ENCODE measurements at places on chromosomes 7 and 10.

DNA sequence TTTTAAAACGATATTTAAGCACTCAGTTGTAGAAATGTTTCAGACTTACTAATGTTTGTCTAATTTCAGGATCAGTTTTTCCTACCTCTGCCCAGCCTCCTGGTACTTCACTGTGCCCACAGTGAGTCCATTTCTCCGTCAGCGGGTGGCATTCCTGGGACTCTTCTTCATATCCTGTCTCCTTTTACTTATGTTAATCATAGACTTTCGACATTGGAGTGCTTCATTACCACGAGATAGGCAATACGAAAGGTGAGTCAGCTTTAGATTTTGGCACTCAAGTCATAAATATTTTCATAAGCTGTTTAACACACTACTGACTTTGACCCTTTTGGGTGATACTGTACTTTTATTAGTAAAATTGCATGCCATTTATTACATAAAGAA is 2.1 kb downstream of the ENTPD7 start:
- no peak for DNase-seq

- DNase-seq, result no peak
Observed at GRCh38 chr10:125015356-125015944, 73.5 kb downstream of the ZRANB1 start.

GRCh38 chr10:8437896-8438295 is 383.4 kb downstream of the GATA3 start:
- no peak for DNase-seq

- no peak for DNase-seq
Observed at GRCh38 chr7:135160098-135160857, 10.2 kb downstream of the CYREN start.

DNA sequence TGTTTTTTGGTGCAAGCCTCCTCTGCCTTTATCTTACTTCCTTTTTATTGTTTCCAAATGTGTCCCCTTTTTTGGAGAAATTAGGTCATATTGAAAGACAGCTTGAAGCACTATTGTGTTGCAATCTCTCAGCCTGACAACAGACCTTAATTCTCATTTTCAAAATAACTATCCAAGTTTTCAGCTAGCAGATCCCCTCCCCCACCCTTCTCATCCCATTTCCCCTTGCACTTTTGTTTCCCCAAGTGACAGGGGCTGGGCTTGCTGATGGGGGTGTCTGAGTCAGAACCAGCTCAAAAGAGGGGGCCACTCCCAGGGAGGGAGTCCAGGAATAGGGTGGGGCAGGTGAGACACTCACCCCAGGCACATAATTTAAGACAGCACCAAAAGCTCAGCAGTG is 75.3 kb downstream of the MKI67 start:
- DNase-seq, result no peak

- no peak for DNase-seq
Observed at GRCh38 chr10:71974489-71975021, 10.4 kb downstream of the CHST3 start.

- no peak for DNase-seq
Observed at GRCh38 chr10:99375426-99375825, 46.3 kb downstream of the CNNM1 start.

DNA sequence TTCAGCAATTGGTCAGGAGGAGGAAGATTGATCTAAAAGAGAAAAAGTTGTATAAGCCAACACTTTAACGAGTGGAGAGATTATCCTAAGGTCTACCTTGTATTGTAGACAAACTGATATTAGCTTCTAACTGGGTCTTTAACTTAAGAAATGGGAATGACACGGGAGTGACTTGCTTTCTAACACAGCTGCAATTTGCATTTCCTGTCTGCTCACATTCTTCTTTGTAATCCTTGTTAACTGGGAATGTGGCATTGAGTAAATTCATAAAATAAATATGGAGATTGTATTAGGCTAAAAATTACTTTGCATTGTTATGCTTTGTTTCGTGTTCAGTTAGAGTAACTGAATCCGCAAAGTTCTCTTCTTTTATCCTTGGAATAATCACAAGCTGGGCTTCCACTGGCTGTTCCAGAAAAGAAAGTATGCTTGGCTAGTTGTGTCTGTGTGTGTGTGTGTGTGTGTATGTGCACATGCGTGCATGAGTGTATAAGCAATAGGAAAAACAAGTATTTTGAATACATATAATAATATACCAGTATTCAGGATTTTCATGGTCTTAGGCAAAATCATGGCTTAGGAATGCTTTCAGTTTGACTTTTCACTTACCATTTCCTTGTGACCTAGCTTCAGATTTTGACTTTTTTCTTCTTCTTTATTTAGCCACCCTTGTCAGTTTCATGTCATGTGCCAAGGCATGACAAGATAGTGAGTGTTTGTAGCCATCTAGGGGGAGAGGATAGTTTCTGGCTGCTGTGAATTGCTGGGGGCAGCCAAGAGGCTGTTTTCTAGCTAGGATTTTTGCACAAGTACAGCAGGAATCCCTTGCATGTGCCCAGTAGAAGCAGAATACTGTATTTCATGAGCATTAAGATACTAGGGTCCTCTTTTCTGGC is 54.5 kb upstream of the FZD8 start:
- DNase-seq, result no peak

GRCh38 chr10:103280506-103280905 is 3.6 kb downstream of the INA start:
- DNase-seq, result no peak

DNA sequence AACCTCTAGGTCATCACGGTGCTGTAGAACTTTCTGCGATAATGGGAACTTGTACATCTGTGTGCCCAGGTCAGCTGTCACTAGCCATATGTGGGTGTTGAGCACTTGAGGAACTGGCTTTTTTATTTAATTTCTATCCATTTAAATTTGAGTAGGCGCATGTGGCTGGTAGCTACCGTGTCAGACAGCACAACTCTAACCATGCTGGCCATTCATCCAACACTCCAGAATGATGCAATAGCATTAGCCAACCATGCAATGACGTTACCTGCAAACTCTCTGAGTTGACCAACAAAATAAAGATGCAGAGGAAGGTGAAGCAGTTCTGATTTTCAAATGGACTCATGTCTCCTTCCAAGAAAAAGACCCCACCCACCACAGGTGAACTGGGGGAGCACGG is 24.4 kb upstream of the CHST15 start:
- no peak for DNase-seq

- DNase-seq, result no peak
Observed at GRCh38 chr7:43229801-43230200, 117.4 kb downstream of the HECW1 start.

GRCh38 chr10:45602082-45602730 is 70.4 kb downstream of the ZFAND4 start:
- no peak for DNase-seq

DNA sequence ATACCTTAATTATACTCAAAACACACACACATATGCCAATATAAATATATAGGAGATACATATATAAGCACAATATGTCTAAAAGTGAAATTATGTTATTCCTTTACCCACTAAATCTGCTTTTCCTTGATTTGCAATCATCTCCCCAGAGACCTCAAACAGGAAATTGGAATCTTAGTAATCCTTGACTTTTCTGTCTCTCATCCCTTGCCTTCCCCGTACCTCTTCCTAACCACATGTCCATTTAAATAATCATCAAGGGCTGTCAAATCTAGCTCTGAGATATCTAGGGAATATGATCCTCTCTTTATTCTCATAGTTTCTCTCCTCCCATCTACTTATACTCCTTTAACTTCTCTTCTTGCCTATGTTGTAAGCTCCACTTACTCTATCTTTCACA is 336.6 kb downstream of the HGF start:
- no peak for DNase-seq

DNA sequence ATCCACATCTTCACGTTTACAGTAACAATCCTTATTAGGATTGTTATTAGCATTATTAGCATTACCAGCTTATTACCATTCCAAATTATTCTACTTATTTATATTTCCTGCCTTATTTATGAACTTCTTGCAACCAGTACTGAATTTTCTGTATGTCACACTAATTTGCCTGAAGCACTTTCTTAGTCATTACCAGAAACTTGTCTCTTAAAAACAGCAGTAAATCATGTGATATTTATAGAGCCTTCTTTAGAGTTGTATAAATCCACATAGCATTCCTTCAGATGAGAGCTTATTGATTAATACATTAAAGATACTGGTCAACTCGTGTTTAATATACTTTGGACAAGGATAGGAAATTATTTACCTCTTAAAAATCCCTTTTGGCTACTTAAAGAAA is 618.6 kb downstream of the SUGCT start:
- DNase-seq, result no peak

DNA sequence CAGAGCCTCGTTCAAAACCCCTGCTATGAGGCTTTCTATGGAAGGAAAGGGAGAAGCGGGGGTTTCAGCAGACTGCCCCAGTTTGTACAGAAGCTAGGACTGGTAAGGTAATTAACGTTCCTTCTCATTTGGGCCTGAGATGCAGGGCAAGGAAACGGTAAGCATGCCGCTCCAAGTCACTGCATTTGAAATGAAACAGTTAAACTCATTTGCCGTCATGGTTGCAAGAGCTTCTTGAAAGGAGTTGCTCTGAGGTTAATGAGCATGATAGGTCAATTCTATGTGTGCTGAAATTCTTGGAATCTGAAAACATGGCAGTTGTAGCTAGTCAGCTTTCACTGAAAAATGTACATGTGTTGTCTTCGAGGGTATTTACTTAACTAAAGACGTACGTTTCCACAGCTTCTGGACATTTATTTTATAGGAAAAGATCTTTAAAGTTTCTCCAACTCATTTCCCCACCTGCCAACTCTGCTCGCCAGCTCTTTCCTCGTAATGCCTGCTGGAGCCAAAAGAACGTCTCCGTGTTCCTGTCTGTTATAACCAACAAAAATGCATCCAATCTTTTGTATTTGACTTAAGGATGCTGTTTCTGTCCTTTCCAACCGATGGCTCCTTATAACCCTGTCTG is 73.3 kb downstream of the ADAM12 start:
- no peak for DNase-seq

- no peak for DNase-seq
Observed at GRCh38 chr10:32938554-32939061, 19.4 kb downstream of the ITGB1 start.

- DNase-seq, result no peak
Observed at GRCh38 chr7:30171766-30172447, 37.1 kb downstream of the MTURN start.

DNA sequence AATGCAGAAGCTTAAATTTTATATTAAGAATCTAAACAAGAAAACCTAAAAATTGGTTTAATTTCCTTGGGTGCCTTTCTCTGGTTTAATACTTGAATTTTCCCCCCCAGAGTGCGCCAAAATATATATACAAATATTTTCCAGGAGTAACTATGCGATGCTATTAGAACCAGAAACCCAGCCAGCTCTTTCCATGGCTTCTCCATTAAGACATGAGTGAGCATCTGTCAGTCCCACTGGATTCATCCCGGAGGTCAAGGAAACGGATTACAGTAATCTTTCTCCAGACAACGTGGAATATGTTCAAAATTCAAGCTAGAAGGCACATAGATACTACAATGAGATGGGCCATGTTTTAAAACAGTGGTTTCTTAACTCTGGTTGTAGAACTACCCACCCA is 148.8 kb downstream of the TAX1BP1 start:
- DNase-seq, result no peak

- no peak for DNase-seq
Observed at GRCh38 chr7:45105588-45106188, 5.8 kb downstream of the TBRG4 start.

DNA sequence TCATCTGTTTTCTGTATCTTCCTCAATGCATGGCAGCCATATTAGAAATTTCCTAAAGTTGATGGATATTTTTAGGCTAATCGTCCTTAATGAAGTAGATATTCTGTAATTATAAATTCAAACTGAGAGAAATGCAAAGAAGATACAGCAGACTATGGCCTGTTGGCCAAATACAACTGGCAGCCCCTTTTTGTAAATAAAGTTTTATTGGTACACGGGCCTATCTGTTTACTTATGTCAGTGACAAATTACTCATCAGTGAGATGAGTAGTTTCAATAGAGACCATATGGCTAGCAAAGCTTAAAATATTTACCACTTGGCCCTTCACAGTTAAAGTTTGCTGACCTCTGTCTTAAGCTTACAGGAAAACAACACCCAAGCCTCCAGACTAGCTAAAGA is 112.3 kb downstream of the HTR7 start:
- no peak for DNase-seq

DNA sequence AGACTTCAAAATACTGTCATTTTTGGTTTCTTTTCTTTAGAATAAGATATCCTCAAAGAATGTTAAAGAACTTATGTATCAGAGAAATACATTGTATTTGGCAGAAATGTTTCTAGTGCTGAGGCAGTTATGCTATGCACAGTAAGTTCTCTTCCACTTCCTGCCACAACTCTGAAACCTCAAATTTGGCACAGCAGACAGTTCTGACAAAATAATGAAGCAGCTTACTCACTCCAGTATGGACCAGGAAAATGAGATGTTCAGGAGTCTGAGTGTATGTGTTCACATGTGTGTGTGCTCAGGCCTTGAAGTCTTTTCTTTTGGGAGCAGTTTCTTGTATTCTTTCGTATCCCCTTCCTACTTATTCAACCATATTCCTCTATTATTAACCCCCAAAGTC is 197.0 kb upstream of the AGK start:
- no peak for DNase-seq

- no peak for DNase-seq
Observed at GRCh38 chr7:47602272-47603004, 20.5 kb upstream of the TNS3 start.

DNA sequence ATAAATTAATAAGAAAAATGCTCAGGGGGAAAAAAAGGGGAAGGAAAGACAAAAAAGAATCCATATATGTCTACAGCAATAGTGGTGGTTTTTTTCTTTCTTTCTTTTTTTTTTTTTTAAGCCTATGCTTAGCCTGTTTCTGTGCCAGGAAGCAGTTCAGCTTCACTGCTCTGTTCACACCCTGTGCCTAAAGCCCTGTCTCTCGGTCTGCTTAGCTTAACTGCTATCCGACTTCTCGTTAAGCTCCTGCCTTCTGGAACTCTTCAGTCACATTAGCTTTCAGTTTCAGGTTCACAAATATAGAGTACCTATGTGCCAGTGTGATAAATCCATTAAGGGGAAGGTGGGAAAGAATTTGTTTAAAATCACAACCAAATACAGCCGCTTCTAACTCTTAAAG is 26.5 kb upstream of the NRG3 start:
- DNase-seq, result no peak

- DNase-seq, result no peak
Observed at GRCh38 chr7:75565132-75565837, 73.2 kb downstream of the SPDYE5 start.

- no peak for DNase-seq
Observed at GRCh38 chr7:15555381-15555859, 6.4 kb downstream of the AGMO start.

DNA sequence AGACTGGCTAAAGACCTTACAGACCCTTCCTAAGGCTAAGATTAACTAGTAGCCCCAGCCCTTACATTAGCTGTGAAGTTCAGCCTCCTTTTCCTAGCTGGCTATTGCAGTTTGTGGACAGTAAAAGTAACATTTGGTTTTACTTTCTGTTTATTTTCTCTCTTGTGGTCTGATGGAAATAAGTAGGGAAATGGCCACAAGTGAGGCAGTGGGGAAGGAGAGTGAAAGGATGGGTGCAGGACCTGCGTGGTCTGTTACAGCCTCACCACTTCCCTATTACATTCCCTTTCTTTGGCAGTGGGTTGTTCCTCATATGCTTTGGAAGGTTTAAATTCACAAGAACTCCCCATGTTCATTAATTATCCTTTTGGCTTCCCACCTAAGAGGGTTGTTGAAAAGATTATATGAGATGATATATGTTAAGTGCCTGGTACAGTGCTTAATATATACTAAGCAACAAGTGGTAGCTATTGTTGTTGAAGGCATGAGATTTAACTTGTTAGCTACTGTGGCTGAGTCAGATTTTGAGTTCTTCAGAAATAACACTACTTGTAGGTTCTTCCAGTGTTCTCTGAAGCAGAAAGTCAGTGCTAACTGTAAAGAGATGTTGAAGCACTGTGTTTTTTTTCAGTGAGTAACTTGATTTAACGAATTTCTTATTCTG is 181.7 kb downstream of the ST7 start:
- DNase-seq, result no peak

All from effector CD4-positive, alpha-beta T cell (primary cell).